Posterior vena cava (tissue), 2 donors: ENCODE measurements at places on chromosomes 1 and 21. TPM values are rescaled to one million over a fixed set of nuclear protein-coding genes. Genes with fewer than 3 reads are reported as not detected.
A peak's percentile ranks its signal among the peaks of the same experiment; 100 is the strongest.

Gene LCE2C
- total RNA-seq: not detected

Gene GJC2
- total RNA-seq: 8.2 TPM

Gene CRNN
- total RNA-seq: not detected

Gene B3GALT2
- total RNA-seq: 0.76 TPM

GRCh38 chr1:33866281-33866680, 2.4 kb downstream of the HMGB4 start:
- DNase-seq: no peak

DNA sequence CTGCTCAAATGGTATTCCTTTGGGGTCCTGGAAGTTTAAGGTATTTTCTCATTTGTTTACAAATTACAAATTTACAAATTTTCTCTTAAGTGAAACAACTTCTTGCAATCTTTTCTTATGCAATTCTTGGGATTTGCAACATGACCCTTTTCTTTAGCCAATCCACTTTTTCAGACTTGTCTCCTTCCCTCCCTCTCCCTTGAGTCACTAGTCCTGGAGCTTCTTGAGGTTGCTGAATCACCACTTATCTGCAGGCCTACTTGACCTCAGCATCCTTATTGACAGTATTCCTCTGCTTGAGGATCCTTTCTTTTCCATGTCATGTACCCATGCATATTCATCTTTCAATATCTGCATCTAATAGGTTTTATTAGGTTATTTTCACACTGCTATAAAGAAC, 302.8 kb upstream of the ADAMTS5 start:
- DNase-seq: no peak

- no peak for DNase-seq
These were observed 76.3 kb downstream of the RD3 start for GRCh38 chr1:211415700-211416099.

GRCh38 chr1:34590211-34590623, 164.6 kb upstream of the GJB5 start:
- DNase-seq: no peak

- DNase-seq: no peak
These were observed 8.1 kb upstream of the LRRC8C start for GRCh38 chr1:89624715-89625323.

DNA sequence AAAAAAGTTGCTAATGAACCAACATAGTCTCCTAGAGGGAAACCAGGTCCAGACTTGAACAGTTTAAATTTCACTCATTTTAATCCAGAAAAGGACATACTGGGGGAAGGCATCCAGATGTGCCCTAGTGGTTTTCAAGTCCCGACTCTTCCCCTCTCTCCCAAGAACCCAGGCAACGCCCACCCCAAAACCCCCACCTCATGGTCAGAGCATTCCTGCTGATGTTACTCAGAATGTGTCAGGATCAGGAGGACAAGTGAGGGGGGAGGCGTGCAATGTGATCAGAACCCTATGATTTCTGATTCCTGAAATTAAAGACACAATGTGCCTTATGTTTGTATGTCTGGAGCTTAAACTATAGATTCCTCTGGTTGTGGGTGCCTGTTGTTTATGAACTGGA, 1.6 kb upstream of the CTSK start:
- DNase-seq: no peak

DNA sequence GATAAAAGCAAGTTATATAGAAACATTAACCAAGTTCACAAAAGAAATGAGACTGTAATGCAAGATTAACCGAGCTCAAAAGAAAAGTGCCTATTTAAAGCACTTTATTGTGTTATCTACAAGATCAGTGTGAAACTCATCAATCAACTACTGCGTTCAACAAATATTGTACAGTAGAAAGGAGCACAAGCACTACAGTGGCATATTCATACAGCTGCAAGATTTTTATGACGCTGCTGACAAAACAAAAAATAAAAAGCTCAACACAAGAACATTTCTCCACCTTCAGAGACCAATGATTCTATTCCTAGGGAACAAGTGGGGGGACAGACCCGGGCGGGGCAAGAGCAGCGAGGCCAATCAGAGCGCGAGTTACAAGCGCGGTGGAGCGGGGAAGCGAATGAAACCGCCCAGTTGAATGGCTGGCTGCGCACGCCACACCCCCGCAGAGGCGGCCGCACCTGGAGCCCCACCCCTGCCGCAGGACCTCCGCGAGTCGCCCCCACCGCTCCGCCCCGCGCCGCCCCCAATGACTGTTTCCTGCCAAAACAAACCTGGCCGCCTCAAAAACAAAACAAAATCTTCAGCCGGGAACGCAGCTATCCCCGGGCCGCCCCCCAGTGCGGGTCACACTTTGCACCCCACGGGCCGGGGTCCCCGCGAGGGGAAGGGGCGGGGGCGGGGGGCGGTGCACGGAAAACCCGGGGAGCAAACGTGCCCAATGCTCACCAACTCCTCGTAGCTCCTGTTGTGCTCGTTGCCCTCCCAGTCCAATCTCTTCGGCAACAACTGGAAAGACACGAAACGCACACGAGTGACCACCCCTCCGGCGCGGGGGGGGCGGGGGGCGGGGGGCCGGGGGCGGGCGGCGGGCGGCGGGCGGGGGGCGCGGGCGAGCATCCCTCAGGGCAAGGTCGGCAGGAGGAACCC, 1.1 kb downstream of the BRWD1 start:
- peak; percentile 97 for DNase-seq

GRCh38 chr1:15173863-15174614, 20.5 kb downstream of the TMEM51 start:
- no peak for DNase-seq

- DNase-seq: no peak
These were observed 39.6 kb upstream of the TRABD2B start for GRCh38 chr1:48036710-48037355.

DNA sequence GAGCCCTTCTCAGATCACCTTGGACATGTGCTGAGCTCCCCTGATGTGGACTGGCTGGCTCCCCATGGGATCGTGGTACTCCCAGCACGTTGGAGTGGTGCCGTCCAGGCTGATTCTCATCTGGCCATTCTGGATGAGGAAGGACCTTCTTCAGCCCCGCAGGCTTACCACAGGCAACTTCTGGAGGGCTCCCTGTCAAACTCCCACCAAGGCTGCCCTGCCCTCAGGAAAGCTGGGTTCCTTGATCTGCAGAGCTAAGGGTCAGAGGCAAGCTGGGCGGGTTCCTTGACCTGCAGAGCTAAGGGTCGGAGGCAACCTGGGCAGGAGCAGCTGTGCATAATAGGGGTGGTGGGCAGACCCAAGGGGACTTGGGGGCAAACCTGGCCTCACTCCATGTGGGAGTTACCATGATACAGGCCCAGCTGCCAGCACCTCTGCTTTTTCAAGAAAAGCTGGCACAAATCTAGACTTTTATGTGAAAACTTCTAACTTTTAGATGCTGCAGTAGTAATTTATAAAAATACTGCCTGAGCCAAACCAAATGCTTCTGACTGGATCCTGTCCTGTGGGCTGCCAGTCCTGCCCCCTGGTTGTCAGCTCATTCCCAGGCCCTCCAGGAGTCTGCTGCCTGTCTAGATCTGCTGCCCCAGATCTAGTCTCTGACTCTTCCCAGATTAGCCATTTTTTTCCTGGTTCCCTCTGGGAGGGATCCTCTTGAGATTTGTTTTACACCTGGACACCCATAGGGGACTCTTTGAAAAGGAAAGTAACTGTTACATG, 5.6 kb upstream of the THEM5 start:
- DNase-seq: no peak

DNA sequence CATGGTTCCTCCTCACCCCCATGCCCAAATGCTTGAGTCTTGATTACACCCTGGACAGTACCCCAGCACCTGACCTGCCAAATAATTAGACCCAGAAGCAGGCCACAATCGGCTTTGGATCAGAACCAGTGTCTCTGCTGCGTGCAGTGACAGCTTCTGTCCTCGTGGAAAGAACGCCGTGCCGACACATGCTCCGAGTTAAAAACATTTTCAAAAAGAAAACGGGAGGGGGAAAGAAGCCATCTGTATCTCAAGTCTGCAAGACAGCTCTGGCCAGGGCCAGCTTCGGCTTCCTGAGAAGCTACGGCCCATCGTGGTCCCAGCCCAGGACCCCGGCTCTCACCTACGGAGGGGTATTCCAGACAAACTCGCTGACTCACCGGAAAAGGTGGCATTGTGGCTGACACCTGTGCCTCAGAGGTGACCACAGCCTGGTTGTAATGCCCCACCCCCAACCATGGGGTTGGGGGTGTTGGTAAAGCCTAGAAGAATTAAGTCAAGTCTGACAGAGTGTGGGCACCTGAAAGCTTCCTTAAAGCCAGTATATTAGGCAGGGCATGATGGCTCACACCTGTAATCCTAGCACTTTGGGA, 25.8 kb downstream of the SSBP3 start:
- DNase-seq: no peak

DNA sequence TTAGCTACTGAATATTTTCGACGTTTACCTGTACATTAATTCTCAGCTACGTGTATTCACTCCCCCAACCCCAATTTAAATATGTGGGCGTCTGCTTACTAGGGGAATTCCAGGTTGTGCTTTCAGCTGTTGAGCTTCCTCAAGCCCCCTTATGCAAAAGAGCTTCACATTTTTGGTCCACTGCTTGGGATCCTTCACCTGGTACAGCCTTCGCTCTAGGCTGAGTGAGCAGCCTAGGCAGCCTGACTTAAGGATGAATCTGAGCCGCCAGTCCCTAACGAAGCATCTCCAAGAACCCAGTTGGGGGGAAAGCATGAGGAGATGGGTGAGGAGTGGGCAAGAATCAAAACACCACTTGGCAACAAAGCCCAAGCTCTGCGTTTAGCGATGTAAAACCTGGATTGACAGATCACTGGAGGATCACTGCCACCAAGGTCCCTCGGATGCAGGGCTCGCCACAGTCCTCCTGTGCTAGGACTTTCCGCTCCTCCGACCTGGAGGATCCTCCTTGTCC, 674 bp downstream of the BCL10 start:
- no peak for DNase-seq

GRCh38 chr1:46295306-46295705, 8.1 kb downstream of the LRRC41 start:
- DNase-seq: no peak

GRCh38 chr1:244010191-244010590, 40.9 kb upstream of the ZBTB18 start:
- no peak for DNase-seq

- peak; percentile 76 for DNase-seq
These were observed 543 bp upstream of the MARK1 start for GRCh38 chr1:220527279-220527907.
